ENCODE measurements at places on chromosomes 11 and 22. TPM values are rescaled to one million over a fixed set of nuclear protein-coding genes. Genes with fewer than 3 reads are reported as not detected.
A peak's percentile ranks its signal among the peaks of the same experiment; 100 is the strongest.

DNA sequence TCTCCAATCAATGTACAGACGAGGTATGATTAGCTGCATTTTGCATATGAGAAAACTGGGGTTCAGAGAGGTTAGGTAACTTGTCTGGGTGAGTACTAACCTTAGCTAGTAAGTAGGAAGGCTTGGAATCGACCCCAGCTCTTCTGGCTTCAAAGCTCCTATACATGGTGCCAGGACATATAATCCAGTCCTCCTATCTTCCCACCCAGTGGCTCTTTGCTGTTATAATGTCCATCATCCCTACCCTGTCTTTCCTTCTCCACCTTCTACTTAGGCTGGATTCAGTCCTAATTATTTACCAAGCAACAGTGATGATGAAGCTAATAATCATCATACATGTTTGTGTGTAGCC lies 20.0 kb downstream of the EHF start:
- H3K36me3 ChIP-seq, result no peaks in the 10 kb centered on the region
- DNase-seq, result no peak
- H3K4me3 ChIP-seq, result no peak overlapping the region
- H3K4me1 ChIP-seq, result peaks cover 37% of the 10 kb centered on the region
- H3K27ac ChIP-seq, result no peak overlapping the region

- H3K27me3 ChIP-seq, result no peaks in the 10 kb centered on the region
- no peak for DNase-seq
- no peak overlapping the region for H3K4me3 ChIP-seq
- peaks cover 44% of the 10 kb centered on the region for H3K4me1 ChIP-seq
- H3K36me3 ChIP-seq, result no peaks in the 10 kb centered on the region
- peak overlapping the region; percentile 93 for H3K27ac ChIP-seq
Observed at GRCh38 chr11:106989078-106989455, 29.2 kb downstream of the GUCY1A2 start.

- no peaks in the 10 kb centered on the region for H3K4me1 ChIP-seq
- no peak overlapping the region for H3K27ac ChIP-seq
- no peaks in the 10 kb centered on the region for H3K27me3 ChIP-seq
- peaks cover 33% of the 10 kb centered on the region for H3K36me3 ChIP-seq
- H3K4me3 ChIP-seq, result no peak overlapping the region
Observed at GRCh38 chr22:45335854-45336522, 26.3 kb downstream of the FAM118A start.

DNA sequence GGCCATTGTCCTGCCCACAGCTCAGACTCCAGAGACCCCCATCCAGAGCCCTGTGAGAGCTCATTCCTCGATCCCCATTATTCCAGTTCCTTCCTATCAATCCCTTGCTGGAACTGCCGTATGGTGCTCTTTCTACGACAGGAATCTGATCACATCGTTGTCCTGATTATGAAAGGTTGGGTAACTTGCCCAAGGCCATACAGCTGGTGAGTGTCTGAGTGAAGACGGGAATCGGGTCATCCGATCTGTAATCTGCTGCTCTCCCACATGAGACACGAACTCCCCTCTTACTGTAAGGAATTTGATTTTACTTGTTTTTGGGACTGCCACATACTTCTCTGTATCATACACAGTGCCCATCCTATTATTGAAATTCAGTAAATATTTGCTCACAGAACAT lies 149.1 kb downstream of the OPCML start:
- H3K27ac ChIP-seq, result no peak overlapping the region
- H3K4me3 ChIP-seq, result no peak overlapping the region
- no peaks in the 10 kb centered on the region for H3K36me3 ChIP-seq
- peaks cover 4% of the 10 kb centered on the region for H3K4me1 ChIP-seq
- peaks cover 41% of the 10 kb centered on the region for H3K27me3 ChIP-seq

DNA sequence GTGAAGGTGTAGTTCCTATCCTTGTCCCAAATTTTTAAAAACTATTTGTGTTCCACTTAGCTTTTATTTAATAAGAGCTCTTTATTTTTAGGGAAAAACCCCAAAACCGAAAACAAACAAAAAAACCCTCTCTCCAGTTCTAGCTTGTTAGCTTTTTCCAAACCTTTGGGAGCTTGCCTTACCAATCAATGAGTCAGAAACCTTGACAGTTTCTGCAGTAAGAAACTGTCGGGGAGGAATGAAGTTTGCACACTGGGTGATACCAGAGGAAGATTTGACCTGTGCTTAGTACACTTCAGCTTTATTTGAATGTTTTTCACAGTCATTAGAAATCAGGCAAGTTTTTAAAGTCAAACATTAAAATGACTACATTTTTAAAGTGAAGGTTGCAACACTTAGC lies 105.0 kb downstream of the FAT3 start:
- H3K36me3 ChIP-seq, result no peaks in the 10 kb centered on the region
- H3K27ac ChIP-seq, result peak overlapping the region; percentile 4
- H3K4me1 ChIP-seq, result peaks cover 43% of the 10 kb centered on the region
- peaks cover 2% of the 10 kb centered on the region for H3K27me3 ChIP-seq
- DNase-seq, result no peak

DNA sequence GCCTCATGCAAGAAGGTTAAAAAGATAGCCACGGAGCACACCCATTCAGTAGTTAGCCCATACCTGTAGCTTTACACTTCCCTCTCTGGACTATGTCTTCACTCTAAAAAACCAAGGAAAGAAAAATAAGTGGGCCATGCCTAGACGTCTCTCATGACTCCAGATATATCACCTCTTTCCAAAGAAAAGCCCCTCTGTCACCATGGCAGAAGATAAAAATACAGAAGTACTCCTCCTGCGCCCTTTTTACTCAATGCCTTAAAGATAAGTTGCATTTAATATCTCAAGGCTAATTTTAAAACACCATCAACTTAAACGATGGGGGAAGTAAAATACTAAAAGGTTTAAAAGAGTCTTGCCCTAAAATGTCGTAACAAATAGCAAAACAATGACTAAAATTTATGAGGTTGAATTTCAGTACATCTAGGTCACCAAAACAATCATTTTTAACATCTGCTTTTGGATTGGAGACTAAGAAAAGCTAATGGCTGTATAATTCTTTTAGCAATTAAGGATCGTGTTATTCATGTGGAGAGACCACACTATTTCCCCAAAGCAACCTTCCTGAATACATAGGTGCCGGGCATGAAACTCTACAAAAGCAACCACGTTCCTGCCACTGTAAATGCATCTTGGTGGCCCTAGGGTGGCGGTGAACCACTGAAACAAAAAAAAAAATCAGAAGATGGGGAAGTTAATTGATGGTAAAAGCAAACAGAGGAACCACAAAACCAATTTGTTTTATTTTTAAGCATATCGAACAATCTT lies 46.0 kb downstream of the CELF1 start:
- H3K36me3 ChIP-seq, result no peaks in the 10 kb centered on the region
- no peaks in the 10 kb centered on the region for H3K27me3 ChIP-seq
- no peak for DNase-seq
- peaks cover 40% of the 10 kb centered on the region for H3K4me1 ChIP-seq
- H3K4me3 ChIP-seq, result no peak overlapping the region

- DNase-seq, result no peak
- no peaks in the 10 kb centered on the region for H3K36me3 ChIP-seq
- no peaks in the 10 kb centered on the region for H3K27me3 ChIP-seq
Observed at GRCh38 chr11:62399878-62400266, 19.0 kb upstream of the SCGB1A1 start.

DNA sequence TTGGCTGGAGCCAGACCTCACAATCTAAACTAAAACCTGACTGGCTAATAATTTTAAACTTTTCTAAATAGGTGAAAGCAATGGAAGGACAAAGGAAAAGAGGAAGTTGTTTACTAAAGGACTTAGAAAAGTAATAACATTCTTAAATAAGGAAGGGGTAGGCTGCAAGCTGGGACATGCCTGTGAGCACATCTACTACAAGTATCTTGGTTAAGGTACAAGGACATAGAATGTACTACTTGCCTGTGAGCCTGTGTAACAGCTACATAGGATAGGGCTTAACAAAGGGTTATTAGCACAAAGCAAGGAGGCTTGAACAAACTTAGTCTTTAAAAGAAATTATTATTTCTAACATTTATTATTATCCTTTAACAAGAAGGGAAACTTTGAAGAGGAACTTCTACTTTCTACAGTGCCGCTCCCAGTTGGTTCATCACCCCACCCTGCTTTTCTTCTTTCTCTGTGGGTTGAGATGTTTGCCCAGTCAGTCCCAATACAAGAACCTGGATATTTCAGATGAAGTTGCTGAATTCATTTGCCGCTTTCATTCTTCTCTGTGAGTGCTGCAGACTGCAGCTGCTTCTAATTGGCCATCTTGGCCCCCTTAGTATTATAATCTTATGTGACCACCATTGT lies 87.5 kb downstream of the PRMT3 start:
- peak overlapping the region; percentile 17 for H3K27ac ChIP-seq
- no peaks in the 10 kb centered on the region for H3K27me3 ChIP-seq
- H3K36me3 ChIP-seq, result peaks cover 31% of the 10 kb centered on the region
- no peak overlapping the region for H3K4me3 ChIP-seq

DNA sequence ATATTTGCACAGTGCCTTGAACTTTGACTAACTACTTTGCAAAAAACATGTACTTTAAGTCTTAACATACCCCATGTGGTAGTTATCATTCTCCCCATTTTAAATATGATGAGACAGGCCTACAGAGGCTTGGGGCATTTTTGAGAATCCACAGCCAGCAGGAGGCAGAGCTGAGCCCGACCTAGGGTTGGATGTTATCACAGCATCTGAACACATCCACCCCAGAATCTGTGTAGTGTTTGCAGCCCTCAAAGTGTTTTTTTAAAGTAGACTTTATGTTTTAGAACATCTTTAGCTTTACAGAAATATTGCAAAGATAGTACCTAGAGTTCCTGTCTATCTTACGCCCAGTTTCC lies 17.6 kb downstream of the OTOG start:
- no peak overlapping the region for H3K4me3 ChIP-seq
- no peak overlapping the region for H3K27ac ChIP-seq
- H3K36me3 ChIP-seq, result no peaks in the 10 kb centered on the region
- DNase-seq, result no peak
- peaks cover 34% of the 10 kb centered on the region for H3K27me3 ChIP-seq

- DNase-seq, result no peak
- H3K27me3 ChIP-seq, result no peaks in the 10 kb centered on the region
- H3K27ac ChIP-seq, result no peak overlapping the region
Observed at GRCh38 chr11:38191101-38191500, 1593.1 kb upstream of the RAG2 start.

GRCh38 chr11:33930317-33931021 lies 38.6 kb upstream of the LMO2 start:
- no peaks in the 10 kb centered on the region for H3K36me3 ChIP-seq
- no peak for DNase-seq
- H3K4me3 ChIP-seq, result no peak overlapping the region

DNA sequence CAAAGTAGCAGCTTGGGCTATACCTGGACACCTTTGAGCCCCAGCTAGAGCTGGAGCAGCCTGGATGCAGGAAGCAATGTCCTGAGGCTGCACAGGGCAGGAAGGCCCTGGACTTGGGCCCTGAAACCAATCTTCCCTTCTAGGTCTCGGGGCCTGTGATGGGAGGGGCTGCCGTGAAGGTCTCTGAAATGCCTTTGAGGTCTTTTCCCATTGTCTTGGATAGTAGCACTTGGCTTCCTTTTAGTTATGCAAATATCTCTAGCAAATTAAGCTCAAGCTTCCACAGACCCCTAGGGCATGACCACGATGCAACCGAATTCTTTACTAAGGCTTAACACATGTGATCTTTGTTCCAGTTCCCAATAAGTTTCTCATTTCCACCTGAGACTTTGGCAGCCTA lies 40.0 kb downstream of the LINC01488 start:
- no peak for DNase-seq
- no peak overlapping the region for H3K27ac ChIP-seq

- H3K4me1 ChIP-seq, result peaks cover 24% of the 10 kb centered on the region
- H3K36me3 ChIP-seq, result no peaks in the 10 kb centered on the region
- H3K27ac ChIP-seq, result peak within 1 kb of the TSS; percentile 82
- peak within 1 kb of the TSS; percentile 84 for H3K4me3 ChIP-seq
- DNase-seq, result no peak
- H3K27me3 ChIP-seq, result no peaks in the 10 kb centered on the region
Observed at GRCh38 chr22:39349967-39350726, at the start of gene SYNGR1. TSS of gene SYNGR1 (plus strand) at chr22:39349991. CDS start at chr22:39350011, 20 bp downstream.

- no peak for DNase-seq
- peaks cover 15% of the 10 kb centered on the region for H3K36me3 ChIP-seq
- peak overlapping the region; percentile 6 for H3K4me3 ChIP-seq
Observed at GRCh38 chr11:88169881-88170280, 5.4 kb downstream of the RAB38 start.

- H3K27me3 ChIP-seq, result peaks cover 68% of the 10 kb centered on the region
- peaks cover 20% of the 10 kb centered on the region for H3K4me1 ChIP-seq
- H3K27ac ChIP-seq, result no peak overlapping the region
- DNase-seq, result no peak
- no peaks in the 10 kb centered on the region for H3K36me3 ChIP-seq
Observed at GRCh38 chr11:48099916-48100446, 116.6 kb upstream of the OR4B1 start.

- peaks cover 57% of the 10 kb centered on the region for H3K27me3 ChIP-seq
- DNase-seq, result no peak
- H3K4me1 ChIP-seq, result peaks cover 14% of the 10 kb centered on the region
- H3K4me3 ChIP-seq, result no peak overlapping the region
- no peaks in the 10 kb centered on the region for H3K36me3 ChIP-seq
- H3K27ac ChIP-seq, result no peak overlapping the region
Observed at GRCh38 chr11:134333946-134334345, 2.2 kb downstream of the GLB1L2 start.

DNA sequence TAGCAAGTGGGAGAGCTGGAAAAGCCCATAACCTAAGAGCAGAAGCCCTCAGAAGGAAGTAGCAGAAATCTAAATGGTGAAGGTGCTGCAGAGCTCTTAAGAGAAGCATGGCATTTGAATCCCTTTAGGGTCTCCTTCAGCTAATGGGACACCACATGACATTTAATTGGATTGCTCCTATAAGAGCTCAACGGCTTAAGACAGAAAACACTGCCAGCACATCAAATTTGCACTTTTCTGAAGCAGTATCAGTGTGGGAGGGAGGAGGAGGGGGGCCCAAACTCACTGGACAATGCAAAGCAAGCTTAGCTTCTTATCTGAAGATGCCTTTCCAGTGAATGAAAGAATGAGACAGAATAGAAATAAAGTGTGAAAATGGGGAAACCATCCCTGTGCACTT lies 287.9 kb upstream of the MTNR1B start:
- H3K36me3 ChIP-seq, result peaks cover 13% of the 10 kb centered on the region
- no peak overlapping the region for H3K4me3 ChIP-seq
- H3K27me3 ChIP-seq, result peaks cover 11% of the 10 kb centered on the region

The PPP6R3 gene
- total RNA-seq, result 133 TPM

The OR2D2 gene
- total RNA-seq, result 0.41 TPM

The TENM4 gene
- 177 TPM for total RNA-seq

The LARGE2 gene
- total RNA-seq, result 5.2 TPM

The OR51E2 gene
- total RNA-seq, result 0.11 TPM

The NAALADL1 gene
- 1.5 TPM for total RNA-seq

The SLC3A2 gene
- 208 TPM for total RNA-seq

The DRAP1 gene
- 68.5 TPM for total RNA-seq

The P2RY2 gene
- 4.5 TPM for total RNA-seq

The OR56A1 gene
- total RNA-seq, result 0.13 TPM

The HEPACAM gene
- 0.07 TPM for total RNA-seq
